ENCODE measurements at places on chromosomes 3 and 15.

DNA sequence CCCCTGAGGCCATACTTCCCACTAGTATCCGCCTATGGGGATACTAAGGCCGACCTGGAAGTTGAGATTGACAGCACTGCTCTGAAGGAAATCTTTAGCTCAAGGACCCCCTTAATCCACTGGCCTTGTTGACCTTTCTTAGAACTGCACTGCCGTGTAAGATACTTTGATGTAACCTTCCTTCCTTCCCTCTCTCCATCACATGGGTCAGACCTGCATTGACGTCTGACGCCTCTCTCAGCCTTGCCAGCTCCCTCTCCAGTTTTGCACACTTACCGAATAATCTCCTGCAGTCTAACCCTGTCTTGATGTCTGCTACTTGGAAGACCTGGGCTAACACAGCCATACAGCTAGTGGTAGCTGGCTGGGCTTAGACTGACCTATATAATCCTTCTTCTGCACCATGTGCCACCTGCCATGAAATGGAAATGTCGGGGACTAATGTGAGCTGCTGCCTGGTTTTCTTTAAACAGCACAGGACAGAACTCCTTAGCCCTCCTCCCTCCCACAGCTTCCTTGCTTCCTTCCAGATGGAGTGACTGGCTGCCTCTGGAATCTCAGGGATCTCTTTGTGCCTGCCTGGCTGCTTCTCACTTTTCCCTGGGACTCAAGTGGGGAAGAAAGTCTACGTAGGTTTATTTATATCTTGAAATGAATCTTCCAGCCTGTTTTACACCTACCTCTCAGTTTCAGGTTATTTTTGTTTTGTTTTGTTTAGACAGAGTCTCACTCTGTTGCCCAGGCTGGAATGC lies 39.2 kb upstream of the HERC1 start:
- DNase-seq: no peak

- no peak for DNase-seq
Observed at GRCh38 chr3:26681632-26682031, 59.1 kb downstream of the LRRC3B start.

- DNase-seq: no peak
Observed at GRCh38 chr3:16056217-16056616, 118.3 kb upstream of the GALNT15 start.

- no peak for DNase-seq
Observed at GRCh38 chr15:78064544-78064943, 13.0 kb downstream of the TBC1D2B start.

GRCh38 chr3:111831840-111832239 lies 27.2 kb upstream of the PHLDB2 start:
- DNase-seq: no peak

DNA sequence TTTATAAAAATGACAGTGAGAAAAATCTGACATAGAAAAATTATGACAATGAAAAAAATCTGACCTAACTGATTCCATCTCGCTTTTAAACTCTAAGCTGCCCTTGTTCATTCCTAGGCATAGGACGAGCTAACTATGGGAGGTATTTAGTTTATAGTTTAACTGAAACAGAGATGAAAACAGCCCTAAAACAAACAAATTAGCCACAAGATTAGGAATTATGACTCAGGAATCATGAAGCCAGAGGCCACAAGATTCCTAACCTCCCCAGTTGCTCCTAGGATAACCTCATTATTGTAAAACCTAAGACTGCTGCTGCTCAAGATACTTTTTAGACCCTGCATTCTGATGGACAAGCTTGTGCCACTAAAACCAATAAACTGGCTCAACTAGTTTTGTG lies 122.7 kb upstream of the MNS1 start:
- no peak for DNase-seq

DNA sequence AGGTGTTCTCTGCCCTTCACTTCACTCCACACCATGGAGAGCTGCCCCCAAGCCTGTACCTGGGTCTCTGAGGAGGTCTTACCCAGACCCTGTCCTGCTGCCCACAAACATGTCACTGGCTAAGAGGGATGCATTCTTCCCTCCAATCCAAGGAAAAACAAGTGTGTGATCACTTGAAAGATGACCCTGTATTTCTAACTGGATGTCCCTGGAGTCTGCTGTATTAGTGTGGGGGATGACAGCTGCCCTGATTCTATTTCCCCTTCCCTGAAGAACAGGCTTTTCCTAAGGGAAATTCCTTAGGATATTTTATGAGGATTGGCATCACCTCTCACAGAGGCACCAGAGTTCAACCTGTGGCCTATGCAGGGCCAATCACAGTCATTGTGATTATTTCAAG lies 55.0 kb upstream of the GATA2 start:
- DNase-seq: no peak

DNA sequence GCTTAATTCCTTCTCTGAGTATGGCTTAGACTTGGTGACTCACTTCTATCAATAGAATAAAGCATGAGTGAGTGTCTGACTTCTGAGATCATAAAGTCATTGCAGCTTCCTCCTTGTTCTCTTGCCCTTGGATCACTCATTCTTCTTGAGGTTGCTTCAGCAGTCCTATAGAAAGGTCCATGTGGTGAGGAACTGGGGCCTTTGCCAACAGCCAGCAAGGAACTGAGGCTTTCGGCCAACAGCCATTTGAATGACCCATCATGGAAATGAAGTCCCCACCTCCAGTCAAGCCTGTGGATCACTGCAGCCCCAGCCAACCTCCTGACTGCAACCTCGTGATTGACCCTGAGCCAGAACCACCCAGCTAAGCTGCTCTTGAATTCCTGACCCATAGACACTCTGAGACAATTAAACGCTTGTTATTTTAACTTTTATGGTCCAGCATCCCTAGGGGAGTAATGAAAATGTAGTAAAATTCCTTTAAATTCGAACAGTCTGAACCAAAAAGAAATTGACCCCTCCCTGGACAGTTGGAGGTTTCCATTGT lies 84.5 kb downstream of the WDR76 start:
- no peak for DNase-seq

DNA sequence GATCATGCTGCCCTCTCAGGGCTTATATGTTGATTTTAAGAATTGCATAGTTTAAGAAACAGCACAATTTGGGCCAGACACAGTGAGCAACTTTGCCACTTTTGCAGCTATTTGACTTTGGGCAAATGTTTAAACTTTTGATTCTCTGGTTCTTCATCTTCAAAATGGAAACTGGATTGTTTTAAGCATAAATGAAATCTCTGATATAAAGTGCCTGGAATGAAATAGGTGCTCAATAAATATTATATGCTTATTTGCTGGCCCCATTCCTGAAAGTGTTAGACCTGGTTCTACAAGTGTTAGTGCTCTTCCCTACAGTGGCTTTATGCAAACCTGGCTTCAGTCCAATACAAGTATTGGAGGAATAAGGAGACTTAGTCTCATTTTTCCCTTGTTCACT lies 33.1 kb upstream of the TSC22D2 start:
- no peak for DNase-seq

DNA sequence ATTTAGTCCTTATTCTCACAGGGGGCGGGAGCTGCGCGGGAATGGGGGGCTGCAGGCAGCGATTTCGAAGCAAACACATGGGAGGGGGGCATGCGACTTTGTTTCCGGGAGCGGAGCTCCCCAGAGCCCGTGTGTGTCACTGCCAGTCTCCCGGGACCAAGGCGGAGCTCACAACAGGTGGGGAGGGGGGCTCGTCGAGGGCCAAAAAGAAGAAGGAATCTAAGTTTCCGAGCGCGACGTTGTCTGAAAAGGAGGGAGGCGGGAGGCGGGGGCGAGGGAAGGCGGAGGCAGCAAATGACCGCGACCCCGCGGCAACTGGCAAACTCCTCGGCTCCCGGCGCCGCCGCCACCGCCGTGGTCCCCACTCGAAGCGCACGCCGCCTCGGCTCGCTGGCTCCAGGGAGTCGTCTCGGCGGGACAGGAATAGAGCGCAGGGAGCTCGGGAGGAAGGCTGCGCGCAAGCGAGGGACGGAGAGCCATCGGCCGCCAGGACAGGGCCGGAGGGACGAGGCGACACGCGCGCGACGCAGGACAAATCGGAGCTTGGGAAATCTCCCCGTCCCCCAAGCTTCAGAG lies 1.4 kb downstream of the FOXP1 start:
- no peak for DNase-seq

DNA sequence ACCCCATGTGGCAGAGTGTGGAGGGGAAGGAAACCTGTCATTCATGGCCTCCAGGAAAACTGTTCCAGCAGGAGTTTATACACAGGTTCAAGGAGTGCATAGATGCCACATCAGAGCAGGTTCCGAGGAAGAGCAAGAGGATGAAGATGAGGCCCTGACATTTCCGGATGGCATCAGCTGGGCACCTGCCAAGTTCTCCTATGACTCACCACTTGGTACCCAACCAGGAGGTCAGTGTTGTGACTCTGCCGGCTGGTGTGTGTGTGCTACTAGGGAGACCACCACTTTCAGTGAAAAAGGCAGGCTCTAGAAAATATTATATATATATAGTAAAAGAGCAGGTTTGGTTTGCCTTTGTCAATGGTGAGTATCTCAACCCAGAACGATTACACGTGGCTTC lies 69.3 kb downstream of the NTRK3 start:
- no peak for DNase-seq

- DNase-seq: no peak
Observed at GRCh38 chr3:89973156-89973555, 865.7 kb downstream of the EPHA3 start.

DNA sequence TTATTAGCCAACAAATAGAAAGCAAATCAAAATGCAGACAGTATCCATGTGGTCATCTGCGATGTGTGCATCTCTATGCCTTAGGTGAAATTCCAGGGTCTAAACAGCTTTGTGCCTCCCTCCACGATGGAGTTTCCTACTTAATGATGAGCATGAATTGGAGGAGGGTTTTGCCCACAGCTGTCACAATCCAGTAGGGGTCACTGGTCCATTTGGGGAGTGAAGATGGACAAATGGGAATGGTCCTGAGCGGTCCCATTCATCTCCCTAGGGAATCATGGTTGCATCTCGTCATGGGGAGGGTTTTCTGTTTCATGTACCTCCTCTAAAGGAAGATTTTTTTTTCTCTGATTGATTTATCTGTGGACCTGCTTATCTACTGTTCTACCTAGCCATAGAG lies 358.0 kb downstream of the PTPRG start:
- no peak for DNase-seq

GRCh38 chr15:46996359-46996758 lies 720.9 kb upstream of the SEMA6D start:
- no peak for DNase-seq

GRCh38 chr3:102979191-102979590 lies 544.4 kb downstream of the ZPLD1 start:
- DNase-seq: no peak

GRCh38 chr3:99607151-99607550 lies 31.2 kb upstream of the COL8A1 start:
- DNase-seq: no peak

GRCh38 chr15:30929982-30930381 lies 26.3 kb downstream of the FAN1 start:
- DNase-seq: no peak

- no peak for DNase-seq
Observed at GRCh38 chr3:30934208-30934550, 39.7 kb upstream of the GADL1 start.

GRCh38 chr3:188978421-188979171 lies 193.2 kb upstream of the TPRG1 start:
- no peak for DNase-seq

GRCh38 chr3:56823984-56824703 lies 22.4 kb upstream of the ARHGEF3 start:
- no peak for DNase-seq

DNA sequence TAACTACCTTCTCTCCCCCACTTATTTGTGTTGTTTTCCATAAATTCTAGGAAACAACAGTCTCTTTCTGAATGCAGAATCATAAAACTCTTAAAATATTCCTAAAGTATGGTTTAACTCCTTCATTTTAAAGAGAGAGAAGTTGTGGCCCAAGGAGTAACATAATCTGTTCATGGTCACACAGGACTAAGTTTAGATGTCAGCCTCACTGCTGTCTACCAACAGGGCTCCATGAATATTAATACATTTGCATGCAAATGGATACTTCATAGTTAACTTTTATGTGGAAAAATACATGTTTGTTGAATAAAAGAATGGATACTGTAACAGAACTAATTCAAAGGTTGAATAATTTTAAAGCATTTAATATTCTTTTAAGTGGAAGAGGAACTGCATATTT lies 18.5 kb upstream of the IL1RAP start:
- DNase-seq: no peak

GRCh38 chr3:14473411-14473891 lies 66.7 kb downstream of the GRIP2 start:
- DNase-seq: no peak

DNA sequence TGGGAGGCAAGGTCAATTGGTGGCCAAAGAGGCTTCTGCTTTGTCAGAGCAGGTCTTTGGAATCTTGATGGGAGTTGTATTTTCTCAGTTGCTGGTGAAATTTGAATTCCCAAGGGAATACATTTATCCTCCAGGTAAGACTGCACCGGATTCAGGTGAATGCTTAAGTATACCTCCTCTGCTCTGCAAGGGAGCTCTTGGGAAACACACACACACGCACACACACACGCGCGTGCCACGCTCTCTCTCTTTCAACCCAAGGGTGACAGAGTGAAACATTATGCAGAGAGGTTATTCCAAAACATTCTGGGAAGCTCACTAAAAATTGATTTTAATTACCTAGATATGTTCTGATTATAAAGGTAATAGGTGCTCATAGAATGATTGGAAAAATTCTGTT lies 33.7 kb downstream of the ST6GAL1 start:
- no peak for DNase-seq

GRCh38 chr3:197021729-197022404 lies 7.8 kb downstream of the MELTF start:
- no peak for DNase-seq
